Tongue (tissue), 3 donors: ENCODE measurements at places on chromosomes 5 and 9.

GRCh38 chr5:177112589-177113220, 20.9 kb upstream of the NSD1 start:
- DNase-seq, result no peak

DNA sequence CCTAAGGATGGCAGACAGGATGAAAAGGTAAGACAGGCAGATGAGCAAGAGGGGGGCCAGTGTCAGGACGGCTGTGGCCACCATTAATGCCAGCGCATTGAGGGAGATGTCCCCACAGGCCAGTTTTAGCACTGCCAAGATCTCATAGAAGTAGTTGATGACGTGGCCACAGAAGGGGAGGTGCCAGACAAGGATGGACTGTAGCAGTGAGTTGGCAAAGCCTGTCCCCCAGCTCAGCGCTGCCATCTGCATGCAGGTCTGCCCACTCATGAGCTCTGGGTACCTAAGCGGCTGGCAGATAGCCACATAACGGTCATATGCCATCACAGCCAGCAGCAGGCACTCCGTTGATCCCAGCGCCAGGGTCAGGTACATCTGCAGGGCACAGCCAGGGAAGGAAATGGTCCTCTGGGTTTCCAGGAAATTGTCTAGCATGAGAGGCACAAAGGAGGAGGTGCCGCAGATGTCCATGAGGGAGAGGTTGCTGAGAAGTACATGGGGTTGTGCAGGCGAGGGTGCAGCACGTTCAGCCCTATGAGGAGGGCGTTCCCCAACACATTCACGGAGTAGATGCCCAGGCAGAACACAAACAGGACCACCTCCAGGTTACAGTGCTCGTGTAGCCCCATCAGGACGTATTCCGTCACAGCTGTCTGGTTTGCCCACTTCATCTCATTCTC, 10.8 kb downstream of the OR13J1 start:
- peak; percentile 36 for DNase-seq

DNA sequence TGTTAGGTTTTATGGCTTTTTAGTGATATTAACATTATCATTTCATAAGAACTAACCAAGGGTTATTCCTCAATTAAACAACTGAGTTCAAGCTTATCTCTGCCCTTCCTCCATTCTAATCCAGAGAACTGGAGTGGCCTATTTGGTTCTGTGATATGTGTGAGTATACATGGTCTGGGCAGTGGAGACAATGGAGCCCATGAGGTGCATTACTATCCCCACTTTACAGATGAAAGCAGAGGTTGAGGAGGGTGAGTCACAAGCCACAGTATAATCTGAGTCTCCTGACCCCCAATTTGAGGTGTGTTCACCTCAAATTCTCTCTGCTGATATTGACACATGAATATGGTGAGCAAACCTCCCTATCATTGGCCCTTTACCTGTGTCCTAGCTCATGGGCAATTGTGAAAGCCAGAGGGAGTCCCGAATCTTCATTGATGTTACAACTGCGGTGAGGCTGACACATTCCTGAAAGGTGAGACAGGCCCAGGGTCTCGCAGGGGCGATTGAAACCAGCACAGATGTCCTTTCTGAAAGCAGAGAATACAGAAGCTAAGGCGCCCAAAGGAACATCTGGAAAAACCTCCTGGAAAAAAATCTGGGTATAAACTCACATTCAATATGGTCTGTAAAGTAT, 217.2 kb downstream of the TARS1 start:
- no peak for DNase-seq

- peak; percentile 51 for DNase-seq
These were observed 23.0 kb downstream of the FBLL1 start for GRCh38 chr5:168552146-168552545.
